ENCODE measurements at places on chromosomes 7 and 10.

DNA sequence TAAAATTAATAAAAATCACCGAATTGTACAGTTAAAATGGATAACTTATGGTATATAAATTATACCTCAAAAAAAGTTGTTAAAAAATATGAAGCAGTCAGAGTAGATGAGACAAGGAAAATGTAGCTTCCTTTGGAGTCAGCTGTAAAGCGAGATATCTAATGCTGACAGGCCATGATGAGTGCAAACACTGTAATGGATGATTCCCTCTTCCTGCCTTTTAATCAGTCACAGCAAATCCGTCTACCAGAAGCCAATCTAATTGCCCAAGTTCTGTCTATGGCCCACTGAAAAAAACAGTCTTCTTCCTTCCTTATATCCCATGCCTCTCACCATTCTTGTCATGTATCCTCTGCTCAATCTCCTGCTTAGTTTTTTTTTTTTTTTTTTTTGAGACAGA is 59.9 kb upstream of the DNAJB12 start:
- DNase-seq, result no peak

DNA sequence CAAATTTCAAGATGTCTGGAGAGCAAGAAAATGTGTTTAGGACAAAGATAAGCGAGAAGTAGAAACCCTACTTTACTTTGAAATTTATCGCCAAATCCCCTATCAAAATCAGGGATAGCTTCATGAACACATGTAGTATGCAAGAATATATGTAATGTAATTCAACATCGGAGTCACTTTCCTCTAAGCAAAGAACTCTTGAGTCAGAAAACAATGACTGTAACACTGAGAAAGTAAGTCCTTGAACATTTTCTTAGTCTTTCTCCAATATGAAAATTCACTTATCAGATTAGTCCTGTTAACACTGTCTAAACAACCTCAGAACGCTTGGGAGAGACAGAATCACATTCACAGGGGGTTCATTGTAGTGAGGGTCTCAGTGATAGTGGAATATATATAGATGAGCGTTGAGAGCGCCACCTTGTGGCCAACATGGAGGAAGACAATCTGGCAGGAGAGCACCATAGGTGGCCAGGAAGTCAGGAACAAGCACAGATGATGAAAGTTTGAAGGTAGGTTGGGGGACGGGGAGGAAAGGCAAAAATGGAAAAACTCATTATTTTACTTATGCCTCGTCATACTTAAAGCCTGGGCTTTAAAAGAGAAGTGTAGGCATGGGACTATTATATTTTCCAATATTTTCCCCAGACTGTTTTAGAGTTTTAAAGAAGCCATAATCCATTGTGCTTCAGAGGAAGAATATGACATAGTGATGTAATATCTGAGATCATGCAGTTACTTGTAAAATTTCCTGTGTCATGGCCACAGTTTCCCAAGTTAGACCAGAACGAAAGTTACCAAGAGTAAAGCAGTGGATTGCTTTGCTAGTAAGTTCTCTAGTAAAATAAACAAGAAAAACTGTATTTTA is 115.5 kb upstream of the GNAI1 start:
- DNase-seq, result no peak

DNA sequence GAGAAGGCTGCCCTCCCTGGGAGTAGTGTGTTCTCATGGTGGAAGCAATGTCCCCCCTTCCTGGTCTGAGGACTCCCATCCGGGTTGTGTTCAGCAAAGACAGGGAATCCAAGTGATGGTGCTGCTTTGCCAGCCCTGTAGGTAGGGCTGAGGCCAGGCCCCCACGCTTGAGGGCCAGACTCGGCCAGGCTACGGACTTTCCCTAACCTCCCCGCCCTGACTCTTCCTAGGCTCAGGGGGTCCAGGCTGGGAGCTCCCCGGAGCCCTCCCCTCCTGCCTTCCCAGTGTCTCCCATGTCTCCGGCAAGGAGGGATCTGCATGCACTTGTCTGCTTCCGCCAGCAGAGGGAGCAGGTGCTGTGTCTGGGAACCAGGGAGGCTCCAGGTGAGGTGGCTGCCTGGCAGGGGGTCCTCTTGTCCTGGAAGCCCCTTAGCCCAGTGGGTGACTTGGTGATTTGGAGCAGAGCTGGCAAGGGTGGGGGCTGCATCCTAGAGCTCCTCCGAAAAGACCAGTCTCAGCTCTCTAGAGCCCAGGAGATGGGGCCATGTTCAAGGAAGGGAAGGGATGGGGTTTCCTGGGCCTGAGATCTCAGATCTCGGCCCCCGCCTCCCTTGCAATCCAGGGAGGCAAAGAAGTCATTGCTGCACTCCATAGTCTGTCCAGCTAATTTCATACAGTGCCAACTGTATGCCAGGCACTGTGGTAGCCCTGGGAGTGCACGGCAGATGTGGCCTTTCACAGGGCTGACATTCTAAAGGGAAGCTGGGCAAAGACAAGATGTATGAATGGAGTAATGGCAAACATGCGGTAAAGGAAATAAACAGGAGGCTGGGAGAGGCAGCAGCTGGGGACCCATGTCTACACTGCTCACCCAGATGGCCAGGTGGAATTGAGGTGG is 20.3 kb upstream of the SFRP5 start:
- peak; percentile 45 for DNase-seq

DNA sequence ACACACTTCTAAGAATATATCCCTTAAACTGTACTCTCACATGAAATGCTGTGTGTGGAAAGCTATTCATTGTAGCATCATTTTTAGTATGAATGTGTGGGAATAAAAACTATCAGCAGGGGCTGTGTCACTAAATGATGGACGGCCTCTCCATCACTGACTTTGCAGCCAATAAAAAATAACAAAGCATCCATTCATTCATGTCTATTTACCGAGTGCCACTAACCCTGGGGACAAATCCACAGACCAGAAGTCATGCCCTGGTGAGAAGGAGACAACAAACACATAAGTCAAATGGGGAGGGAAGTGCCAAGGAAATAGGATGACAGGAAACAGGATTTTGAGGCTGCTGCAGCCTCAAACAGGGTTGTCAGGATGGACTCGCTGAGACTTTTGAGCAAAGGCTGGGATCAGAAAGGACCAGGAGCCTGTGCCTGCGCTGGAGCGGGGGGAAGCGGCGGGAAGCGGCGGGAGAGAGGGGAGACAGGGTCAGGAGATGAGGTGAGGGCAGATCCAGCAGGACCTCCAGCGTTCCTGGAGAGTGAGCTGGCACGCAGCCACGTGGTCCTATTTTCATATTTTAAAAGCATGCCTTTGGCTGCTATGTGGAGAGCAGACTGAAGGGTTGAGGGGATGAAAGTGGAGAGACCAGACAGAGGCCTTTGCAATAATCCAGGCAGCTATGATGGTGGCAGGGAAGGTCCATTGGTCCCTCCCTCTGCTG is 2.2 kb upstream of the NOM1 start:
- no peak for DNase-seq

GRCh38 chr7:8871716-8872115 is 438.3 kb downstream of the NXPH1 start:
- DNase-seq, result no peak

GRCh38 chr10:119613741-119614140 is 17.0 kb upstream of the TIAL1 start:
- DNase-seq, result no peak

DNA sequence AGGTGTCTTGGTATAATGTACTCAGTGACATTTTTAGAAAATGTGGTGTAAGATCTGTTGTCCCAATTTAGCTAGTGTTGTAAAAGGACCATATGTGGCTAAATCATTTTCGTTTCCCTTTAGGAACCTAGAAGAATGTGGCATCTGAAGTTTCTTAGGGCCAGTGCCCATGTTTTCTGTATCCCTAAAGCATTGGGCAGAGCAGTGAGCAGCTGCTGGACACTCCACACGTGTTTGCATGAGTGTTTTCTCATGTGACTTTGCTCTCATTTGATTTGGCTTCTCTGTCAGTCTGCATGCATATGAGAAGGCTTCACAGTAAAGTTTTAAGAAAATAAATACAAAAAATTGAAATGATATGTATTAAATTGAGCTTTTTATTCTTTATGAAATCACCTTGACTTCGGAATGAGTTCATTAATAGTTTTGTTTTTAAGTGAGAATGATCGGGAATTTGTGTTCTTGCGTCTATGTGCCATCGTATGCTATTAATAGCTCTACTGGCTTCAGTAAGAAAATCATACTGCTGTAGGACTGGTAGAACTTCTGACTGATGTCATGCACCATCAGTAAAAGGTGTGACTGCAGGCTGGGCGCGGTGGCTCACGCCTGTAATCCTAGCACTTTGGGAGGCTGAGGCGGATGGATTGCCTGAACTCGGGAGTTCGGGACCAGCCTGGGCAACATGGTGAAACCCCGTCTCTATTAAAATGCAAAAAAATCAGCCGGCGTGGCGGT is 61.3 kb downstream of the RBM33 start:
- DNase-seq, result no peak

DNA sequence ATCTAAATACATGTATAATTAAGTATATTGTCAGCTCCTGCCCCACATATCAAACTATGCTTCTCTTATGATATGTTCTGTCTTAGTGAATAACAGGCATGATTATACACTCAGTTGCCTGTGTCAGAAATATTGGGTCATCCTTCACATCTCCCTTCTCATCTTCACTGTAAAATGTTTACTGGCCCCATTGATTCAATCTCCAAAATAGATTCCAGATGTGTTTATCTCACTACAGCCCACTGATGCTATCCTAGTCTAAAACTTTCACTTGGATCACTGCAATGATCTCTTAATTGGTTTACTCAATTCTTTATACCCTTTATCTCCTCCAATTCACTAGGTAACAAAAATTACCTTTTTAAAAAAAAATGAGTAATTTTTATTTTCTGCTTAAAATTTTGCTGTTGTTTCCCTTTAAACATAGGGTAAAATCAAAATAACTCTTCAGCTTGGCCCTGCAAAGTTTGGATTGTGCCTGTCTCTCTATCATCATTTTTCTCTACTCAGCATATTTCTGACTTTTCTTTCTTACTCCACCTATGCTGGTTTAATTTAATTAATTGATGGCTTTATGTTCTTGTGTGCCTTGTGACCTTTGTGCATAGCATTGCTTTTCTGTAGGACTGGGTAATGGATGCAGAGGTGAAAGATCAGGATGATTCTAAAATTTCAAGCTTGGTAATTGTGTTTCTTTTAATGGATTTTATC is 233.9 kb upstream of the FOXP2 start:
- no peak for DNase-seq

Measured in stimulated activated CD4-positive, alpha-beta T cell treated with anti-CD3 and anti-CD28 coated beads, Interleukin-15, amount 100 ng/mL, for 1 hour (primary cell).